C1 segment of cervical spinal cord (tissue), 14 donors: ENCODE measurements at places on chromosomes 11 and 22.

DNA sequence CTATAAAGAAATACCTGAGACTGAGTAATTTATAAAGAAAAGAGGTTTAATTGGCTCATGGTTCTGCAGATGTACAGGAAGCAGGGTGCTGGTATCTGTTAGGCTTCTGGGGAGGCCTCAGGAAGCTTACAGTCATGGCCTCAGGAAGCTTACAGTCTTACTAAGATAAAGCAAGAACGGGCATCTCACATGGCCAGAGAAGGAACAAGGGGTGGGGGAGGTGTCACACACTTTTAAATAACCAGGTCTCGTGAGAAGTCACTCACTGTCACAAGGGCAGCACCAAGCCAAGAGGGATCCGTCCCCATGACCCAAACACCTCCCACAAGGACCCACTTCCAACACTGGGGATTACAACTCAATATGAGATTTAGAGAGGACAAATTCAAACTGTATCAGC is 192.8 kb upstream of the B3GAT1 start:
- DNase-seq, result no peak

- no peak for DNase-seq
Observed at GRCh38 chr11:31022080-31022479, 347.5 kb downstream of the DCDC1 start.

GRCh38 chr22:27310966-27311697 is 490.4 kb downstream of the MN1 start:
- DNase-seq, result no peak

DNA sequence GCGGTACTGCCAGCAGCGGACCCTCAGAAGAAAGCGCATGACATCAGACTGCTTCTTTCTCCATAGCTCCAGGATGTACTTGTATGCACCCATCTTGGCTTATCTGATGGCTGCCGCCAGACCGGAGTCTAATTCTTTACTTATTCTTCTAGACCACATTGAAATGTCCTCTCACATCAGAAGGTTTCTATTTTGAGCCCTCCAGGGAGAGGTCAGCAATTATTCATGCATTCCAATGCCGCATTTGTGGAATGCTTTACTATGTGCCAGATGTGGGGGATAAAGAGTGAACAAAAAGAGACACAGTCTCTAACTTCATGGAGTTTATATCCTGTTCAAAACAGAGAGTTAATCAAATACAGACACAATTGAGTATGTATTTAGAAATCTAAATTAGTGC is 230.1 kb downstream of the MIAT start:
- DNase-seq, result no peak

GRCh38 chr11:114610550-114610949 is 15.0 kb upstream of the NXPE4 start:
- no peak for DNase-seq

- no peak for DNase-seq
Observed at GRCh38 chr11:71538666-71538990, 803 bp downstream of the KRTAP5-8 start.

DNA sequence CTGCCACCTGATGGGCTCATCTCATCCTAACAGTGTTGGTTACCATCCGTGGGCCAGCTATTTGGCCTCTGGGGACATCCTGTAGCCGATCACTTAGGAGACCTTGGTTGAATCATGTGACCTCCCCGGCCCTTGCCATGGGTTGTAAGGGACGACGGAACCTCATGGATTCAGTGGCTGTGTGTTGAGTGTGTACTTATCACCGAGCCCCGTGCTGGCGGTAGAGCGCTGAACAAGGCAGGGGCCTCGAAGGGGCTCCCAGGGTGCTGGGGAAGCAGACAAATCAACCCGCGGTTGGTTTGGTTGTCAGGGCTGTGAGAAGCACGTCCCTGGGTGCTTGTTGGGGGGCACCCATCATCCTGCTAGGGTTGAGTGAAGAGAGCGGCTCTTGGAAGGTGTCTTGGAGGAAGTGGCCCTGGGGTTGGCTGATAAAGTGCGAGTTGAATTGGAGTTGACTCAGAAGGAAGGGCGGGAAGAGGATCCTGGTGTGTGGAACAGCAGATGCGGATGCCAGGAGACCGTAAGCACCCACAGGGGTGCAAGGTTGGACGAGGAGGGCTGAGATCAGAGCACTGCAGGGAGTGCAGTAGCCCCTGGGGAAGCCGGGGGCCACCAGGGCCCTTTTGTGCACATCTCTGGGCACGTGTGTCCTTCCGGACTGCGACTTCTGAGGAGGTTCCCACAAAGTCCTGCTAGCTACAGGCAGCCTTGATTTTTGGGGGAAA is 53.6 kb downstream of the MPPED1 start:
- no peak for DNase-seq
